EL (cell line): ENCODE measurements at places on chromosomes 2 and 18.

GRCh38 chr2:11746376-11746806 lies at the start of gene LPIN1:
Gene LPIN1, plus strand, starts transcription at chr2:11746632. Its CDS starts 18,910 bp downstream, at chr2:11765542.
- peak; percentile 87 for DNase-seq

DNA sequence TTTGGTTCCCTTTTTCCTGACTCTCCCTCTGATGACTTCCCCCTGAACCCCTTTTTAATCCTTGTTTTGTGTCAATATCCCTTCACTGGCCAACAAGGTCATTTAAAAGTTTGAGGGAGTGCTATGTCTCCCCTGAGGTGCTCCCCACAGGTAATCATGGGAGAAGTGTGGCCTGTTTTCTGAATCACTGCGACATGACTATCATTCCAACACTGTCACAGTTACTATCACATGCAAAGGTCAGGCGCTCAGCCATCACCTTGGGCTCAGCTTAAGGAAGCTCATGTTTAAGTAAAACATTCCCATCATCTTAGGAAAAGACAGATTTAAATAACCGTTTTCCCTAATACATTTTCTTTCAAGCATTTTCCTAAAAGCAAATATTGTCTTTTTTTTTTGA lies 20.9 kb upstream of the ACAA2 start:
- DNase-seq, result no peak

DNA sequence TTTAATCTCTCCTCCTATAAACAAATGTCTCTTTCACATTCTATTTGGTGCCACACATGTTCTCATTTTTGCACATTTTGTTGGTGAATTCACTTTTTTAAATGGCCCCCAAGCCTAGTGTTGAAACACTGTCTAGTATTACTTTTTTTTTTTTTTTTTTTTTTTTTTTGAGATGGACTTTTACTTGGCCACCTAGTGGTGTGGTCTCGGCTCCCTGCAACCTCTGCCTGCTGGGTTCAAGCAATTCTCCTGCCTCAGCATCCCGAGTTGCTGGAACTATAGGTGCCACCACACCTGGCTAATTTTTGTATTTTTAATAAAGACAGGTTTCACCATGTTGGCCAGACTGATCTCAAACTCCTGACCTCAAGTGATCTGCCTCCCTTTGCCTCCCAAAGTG lies 273.8 kb upstream of the SLC14A2 start:
- DNase-seq, result no peak

- DNase-seq, result no peak
Measured at GRCh38 chr2:144128130-144128746, 391.7 kb downstream of the ZEB2 start.

GRCh38 chr2:16162491-16163040 lies 222.2 kb downstream of the MYCN start:
- DNase-seq, result no peak

GRCh38 chr2:50225021-50225928 lies 806.7 kb downstream of the NRXN1 start:
- DNase-seq, result no peak

DNA sequence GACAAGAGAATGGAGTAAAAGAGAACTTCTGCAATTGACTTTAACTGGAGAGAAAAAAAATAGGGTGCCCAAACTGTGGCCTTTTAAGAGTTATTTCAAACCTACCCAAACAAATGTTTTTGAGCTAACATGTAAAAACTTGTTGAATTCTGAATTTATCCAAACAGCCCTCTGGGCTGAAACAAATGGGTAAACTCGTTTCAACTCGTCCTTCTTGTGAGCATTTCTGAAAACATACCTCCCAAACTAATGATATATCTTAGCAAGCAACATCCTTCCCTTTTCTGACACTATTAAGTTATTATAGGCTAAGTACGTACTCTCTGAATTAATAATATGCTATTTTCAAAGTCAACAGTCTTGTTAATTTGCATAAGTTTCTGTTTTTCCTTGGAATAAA lies 793.0 kb upstream of the ACVR2A start:
- DNase-seq, result no peak

GRCh38 chr18:58788971-58789875 lies 75.5 kb upstream of the ZNF532 start:
- peak; percentile 53 for DNase-seq

- DNase-seq, result peak; percentile 46
Measured at GRCh38 chr2:88880441-88880953, 189.0 kb downstream of the RPIA start.

DNA sequence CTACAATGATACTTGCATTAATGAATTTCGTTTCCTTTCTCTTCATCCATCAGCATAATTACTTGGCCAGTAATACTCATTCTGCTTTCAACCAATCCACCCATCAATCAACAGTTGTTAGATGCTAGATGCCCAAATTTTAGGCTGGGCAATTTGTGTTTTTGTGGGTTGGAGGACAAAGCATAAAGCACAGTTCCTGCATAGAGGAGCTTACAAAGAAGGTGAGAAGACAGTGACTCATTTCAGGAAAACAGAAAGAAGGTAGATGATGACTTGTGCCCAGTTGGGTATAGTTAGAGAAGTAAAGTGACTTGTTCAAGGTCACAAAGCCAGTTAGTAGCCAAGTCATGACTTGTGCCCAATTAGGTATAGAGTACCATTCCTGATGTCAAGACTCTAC lies 1186.8 kb upstream of the CELF4 start:
- DNase-seq, result no peak

GRCh38 chr2:120287183-120288015 lies 34.7 kb downstream of the RALB start:
- DNase-seq, result peak; percentile 89

DNA sequence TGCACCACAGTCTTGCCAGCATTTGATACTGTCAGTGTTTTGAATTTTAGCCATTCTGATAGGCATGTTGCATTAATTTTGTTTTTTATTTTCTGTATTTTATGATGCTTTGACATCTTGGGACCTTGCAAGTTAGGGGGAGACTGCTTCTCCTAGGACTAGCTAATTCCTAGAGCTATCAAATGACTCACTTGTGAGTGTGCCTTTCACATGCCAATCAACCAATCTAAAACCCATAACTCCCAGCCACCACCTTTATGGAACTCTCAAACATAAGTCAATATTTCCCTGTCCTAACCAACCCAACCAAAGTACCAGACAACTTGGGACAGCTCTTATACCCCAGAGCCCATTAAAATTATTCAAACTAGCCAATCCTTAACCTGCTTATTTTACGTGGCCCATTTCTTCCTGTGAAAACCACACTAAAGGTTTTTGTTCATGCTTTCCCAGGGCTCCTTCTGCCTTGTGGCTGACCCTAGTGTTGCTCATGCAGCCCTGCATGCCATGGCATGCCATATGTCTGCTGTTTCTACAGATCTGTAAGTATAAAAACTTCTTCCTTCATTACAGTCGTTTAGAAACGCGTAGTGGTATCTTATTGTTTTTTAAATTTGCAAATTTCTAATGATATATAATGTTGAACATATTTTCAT lies 230.1 kb downstream of the GPD2 start:
- DNase-seq, result no peak

DNA sequence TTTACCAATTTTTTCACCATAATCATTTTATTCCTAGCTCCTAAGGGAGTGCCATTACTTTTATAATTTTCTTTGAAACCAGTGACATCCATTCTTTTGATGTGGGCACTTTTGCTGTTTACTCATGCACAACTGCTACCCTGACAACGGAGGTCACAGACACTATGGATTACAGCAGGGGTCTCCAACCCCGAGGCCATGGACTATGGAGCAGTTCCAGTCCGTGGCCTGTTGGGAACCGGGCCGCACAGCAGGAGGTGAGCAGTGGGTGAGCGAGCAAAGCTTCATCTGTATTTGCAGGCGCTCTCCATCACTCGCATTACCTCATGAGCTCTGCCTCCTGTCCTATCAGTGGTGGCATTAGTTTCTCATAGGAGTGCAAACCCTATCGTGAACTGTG lies 34.6 kb downstream of the PRPF40A start:
- no peak for DNase-seq

DNA sequence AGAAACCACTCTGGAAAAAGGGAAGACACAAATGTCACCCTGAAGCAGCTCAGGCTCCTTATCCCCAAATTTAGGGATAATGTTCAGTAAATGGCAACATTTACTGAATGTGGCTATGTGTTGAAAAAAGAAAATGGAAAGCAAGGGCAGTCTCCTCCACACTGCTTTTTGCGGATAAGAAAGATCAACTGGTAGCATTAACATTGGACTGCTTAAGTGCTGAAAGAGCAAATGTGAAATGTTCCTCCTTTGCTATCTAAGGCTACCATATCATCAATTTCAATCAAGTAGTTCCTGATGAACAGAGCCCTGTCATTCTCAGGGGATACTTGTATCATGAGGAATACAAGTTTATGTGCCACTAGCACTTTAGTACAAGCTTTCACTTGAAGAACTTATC lies 12.5 kb downstream of the FBXO11 start:
- DNase-seq, result no peak

GRCh38 chr18:9552616-9553015 lies 61.7 kb downstream of the PPP4R1 start:
- DNase-seq, result no peak

DNA sequence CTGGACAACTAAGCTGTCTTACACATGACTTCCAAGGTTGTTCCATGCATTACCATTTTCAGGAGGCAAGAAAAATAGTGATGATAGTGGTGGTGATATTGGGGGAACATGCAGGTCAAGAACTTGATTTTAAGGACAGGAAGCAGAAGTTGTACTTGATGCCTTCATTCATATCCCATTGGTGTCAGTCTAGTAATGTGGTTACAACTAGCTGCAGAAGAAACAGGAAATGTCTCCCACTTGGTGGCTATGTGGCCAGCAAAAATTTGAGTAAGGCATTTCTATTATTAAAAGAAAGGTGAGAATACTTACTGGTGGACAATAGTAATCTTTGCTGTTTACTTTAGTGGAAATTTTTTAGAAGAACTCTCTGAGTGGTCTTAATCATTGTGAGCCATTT lies 103.4 kb downstream of the ALMS1 start:
- no peak for DNase-seq

- DNase-seq, result peak; percentile 73
Measured at GRCh38 chr2:225994748-225995405, 595.4 kb downstream of the NYAP2 start.

DNA sequence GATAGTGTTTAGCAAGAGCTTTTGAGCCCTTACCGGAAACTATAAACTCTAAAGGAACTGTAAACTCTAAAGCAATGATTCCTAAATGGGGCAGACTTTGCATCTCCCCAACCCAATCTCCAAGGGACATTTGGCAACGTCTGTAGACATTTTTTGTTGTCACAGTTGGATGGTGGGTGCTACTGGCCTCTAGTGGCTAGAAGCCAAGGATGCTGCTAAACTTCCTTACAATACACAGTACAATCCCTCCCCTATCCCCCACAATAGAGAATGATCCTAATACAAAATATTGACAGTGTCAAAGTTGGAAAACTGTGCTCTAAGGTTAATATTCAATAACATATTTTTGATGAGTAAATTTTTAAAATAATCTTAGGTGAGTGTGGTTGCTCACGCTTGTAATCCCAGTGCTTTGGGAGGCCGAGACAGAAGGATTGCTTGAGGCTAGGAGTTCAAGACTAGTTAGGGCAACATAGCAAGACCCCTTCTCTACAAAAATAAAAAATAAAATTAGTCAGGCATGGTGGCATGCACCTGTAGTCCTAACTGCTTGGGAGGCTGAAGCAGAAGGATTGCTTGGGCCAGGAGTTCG lies 66.7 kb downstream of the PTPN4 start:
- peak; percentile 49 for DNase-seq
